Activated T-helper 2 cell treated with anti-CD3 and anti-CD28 coated beads, Interferon-gamma antibody, Interleukin-2, Interleukin-4, amounts not matched to agents 10 μg/mL and 5 μg/mL and 100 μg/mL, durations not matched to agents 14 hours and 24 hours and 36 hours (primary cell): ENCODE measurements at places on chromosomes 6 and 20. TPM values are rescaled to one million over a fixed set of nuclear protein-coding genes. Genes with fewer than 3 reads are reported as not detected.

PACRG gene
- not detected in 2 replicates for total RNA-seq

C6orf52 gene
- 1.7 and 2.4 TPM in 2 replicates for total RNA-seq

ATAT1 gene
- 11.8 and 13.9 TPM in 2 replicates for total RNA-seq

TSPO2 gene
- not detected in 2 replicates for total RNA-seq

ZDHHC14 gene
- total RNA-seq = 7.8 and 8.4 TPM in 2 replicates

IER3 gene
- total RNA-seq = 185 and 190 TPM in 2 replicates

MSH5 gene
- 82.8 and 93.3 TPM in 2 replicates for total RNA-seq

RUNX2 gene
- total RNA-seq = 60.8 and 65.4 TPM in 2 replicates

TNXB gene
- total RNA-seq = 4.3 and 5.0 TPM in 2 replicates

SNAP91 gene
- total RNA-seq = not detected in 2 replicates

OR2W1 gene
- total RNA-seq = not detected in 2 replicates

DNAH8 gene
- total RNA-seq = 0.05 TPM in 1 of 2 replicates, not detected in the other

KHDC1L gene
- total RNA-seq = 0.32 TPM in 1 of 2 replicates, not detected in the other

CD93 gene
- total RNA-seq = 1.9 and 2.0 TPM in 2 replicates

VSX1 gene
- total RNA-seq = not detected in 2 replicates

MYO6 gene
- total RNA-seq = 0.41 and 0.60 TPM in 2 replicates

AGPAT4 gene
- total RNA-seq = 7.3 and 7.5 TPM in 2 replicates

TMEM239 gene
- not detected in 2 replicates for total RNA-seq

MARCKS gene
- 0.28 and 0.34 TPM in 2 replicates for total RNA-seq

TENT5A gene
- total RNA-seq = 0.50 and 0.53 TPM in 2 replicates
